ENCODE measurements at places on chromosomes 3 and 15. TPM values are rescaled to one million over a fixed set of nuclear protein-coding genes. Genes with fewer than 3 reads are reported as not detected.

GRCh38 chr15:67922106-67922675, 82.3 kb upstream of the RNU6-1 start:
- no peak for DNase-seq

- no peak for DNase-seq
Measured at GRCh38 chr3:142445816-142446254, 2.0 kb downstream of the XRN1 start.

DNA sequence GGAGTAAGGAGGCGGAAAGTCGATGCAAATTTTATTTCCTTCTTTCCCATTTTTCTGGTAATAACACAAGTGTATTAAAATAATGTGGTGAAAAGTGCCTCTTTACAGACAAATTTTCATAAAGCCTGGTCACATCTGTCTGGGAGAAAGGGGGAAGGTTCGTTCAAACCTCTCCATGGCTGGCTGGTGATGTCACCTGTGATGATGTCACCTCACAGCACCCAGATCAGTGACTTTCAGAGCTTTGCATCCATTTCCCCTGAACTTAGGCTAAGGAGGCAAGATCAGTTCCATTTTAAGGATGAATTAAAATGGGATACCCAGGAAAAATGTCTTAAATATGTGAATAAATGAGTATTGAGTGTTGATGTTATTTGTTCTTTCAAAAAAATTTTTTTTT, 34.1 kb downstream of the ATP10A start:
- DNase-seq, result no peak

DNA sequence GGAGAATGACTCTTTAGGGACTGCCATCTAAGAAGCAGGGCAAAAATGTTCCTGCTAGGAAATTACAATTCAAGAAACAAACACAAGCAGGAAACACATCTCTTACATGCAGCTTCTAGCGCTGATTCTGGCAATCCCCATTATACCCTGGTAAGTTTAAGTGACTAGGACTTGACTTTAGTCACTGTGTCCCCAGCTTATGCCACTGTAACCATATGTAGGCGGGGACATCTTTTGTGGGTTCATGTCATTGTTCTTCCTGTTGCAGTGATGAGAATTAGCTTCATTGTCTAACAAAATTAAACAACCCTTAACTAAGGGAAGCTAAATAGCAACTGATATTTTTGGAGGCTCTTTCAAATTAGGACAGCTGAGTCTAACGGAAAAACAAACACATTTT, 17.9 kb upstream of the FAM81A start:
- no peak for DNase-seq

GRCh38 chr3:138188013-138188730, 1.1 kb downstream of the ARMC8 start:
- peak; percentile 73 for DNase-seq

DNA sequence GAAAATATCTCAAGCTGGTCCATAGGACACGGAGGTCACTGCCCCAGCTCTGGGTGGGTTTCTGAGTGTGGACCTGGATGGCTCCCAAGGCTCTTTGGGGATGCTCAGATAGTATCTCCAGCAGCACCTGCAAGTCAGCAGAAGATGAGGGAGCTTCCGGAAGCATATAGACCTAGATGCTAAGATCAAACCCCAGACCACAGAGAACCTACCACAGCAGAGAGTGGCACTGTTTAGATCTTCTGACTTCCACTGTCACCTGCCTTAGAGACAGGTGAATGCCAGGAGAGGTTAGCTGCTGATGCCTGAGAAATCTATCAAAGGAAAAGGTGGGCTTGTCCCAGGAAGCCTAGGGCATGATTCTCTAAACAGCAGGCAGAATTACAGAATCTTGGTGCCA, 105.7 kb upstream of the TRPM1 start:
- no peak for DNase-seq

- DNase-seq, result no peak
Measured at GRCh38 chr15:94445566-94446160, 214.3 kb downstream of the MCTP2 start.

DNA sequence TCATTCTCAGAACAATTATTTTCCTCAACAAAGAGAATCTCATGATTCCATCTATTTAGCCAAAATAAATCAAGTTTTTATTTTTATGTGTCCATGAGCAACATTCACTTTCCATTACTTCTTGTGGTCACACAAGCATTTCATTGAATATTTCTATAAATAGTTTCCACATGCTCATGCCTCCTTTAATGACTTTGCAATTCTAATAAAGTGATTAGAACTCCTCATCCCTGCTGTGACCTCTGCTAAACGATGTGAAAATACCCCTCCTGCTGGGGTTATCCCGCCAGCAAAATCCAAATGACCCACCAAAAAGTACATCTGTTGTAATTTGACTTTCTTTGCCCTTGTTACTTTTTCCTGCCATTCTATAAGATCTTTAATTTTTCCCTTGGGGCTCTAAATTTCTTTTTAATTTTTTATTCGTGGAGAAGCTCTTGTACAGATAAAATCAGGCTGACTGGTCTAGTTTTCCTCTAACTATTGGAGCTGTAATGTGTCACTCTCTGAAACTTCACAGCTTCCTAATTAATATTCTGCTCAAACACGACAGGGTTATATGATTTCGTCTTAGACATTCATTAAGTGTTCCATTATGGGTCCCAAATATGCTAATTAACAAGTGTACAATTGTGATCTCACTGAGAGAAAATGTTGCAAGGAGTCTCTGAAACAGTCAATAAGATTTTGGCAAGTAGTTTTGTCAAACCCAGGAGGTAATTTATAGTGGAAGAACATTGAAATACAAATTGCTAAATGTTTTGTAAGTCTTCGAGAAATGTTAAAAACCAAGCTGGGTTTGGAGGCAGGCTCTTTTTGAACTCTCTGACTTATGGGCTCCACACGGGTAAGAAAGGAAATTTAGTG, 533.1 kb upstream of the NAALADL2 start:
- no peak for DNase-seq

GRCh38 chr3:41893977-41894376, 67.9 kb downstream of the ULK4 start:
- DNase-seq, result no peak

GRCh38 chr15:81962482-81962881, 83.3 kb downstream of the MEX3B start:
- DNase-seq, result no peak

- no peak for DNase-seq
Measured at GRCh38 chr15:57568299-57568698, 23.4 kb upstream of the MYZAP start.

DNA sequence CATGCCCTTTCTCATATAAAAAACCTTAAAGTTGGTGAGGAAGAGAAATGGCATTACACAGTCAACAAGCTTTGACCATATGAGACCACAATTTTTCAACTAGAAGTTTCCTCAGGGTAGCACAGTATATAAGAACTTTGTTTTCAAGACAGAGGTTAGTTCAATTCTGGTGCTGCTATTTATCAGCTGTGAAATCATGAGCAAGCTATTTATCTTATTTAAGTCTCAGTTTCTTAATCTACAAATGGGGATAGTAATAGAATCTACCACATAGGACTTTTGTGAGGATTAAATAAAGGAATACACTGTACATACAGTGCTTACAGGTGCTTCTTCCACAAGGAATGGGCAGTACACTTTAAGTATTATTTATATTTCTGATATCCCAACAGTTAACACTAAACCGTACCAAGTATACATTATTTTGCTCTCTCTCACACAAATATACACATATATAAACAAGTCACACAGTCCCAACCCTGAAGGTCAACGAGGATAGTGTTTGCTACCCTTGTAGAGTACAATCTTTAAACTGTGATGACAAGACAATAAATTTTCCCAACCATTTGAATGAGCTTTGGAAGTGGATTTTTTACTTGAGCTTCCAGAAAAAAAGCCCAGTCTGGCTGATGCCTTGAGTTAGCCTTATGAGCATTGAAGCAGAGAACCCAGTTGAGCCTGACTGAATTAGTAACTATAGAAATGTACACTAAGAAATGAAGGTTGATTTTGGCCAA, 178.8 kb downstream of the TNIK start:
- no peak for DNase-seq

DNA sequence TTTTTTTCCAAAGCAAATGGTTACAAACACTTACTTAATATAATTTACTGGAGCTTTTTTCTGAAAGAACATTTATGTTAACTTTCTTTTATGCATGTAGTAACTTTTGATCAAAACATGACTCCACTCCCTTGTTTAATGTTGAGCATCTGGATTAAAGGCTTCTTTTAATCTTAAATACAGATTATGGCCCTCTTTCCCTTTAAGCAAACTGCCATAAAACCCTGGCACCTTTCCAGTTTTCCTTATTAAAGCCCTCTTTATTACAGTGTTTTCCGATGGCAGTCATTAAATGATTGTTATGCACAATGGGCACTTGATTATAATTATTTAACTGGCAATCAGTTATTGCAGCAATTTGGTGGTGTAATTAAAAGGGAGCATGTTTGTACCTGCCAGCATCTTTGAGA, 167.0 kb downstream of the VGLL4 start:
- no peak for DNase-seq

GRCh38 chr15:101149864-101150722, 101.8 kb downstream of the CHSY1 start:
- no peak for DNase-seq

DNA sequence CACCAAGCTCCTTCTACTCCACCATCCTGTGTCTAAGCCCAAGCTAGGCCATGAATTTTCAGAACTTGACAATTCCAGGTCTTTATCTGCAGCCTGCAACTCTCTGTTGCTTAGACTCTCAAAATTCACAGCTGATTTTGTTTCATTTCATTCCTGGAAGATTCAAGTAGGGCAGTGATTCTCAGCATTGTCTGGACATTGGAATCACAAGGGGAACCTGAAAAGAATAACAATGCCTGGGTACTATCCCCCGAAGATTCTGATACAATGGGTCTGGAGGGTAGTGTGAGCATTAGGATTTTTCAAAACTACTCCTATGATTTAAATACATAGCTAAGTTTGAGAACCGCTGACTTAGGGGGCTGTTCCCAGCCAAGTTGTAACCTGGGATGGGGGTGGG, 534.7 kb upstream of the IL12A start:
- no peak for DNase-seq

DNA sequence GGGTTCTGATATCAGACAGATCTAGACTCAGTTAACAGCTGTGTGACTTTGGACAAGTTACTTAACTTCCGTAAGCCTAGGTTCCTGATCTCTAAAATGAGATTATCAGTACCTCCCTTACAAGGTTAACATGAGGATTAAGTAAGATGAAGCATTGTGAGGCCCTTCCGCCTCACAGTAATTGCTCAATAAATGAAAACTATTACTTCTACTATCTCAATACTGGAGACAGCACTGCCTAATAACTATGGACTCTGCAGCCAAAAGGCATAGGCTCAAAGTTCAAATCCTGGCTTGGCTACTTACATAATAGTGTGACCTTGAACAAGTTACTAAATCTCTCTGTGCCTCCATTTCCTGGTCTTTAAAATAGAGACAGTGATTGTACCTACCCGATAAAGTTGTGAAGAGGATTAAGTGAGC, 82.0 kb upstream of the ATP11B start:
- DNase-seq, result no peak

GRCh38 chr3:72288955-72289691, 504.2 kb upstream of the PROK2 start:
- DNase-seq, result peak; percentile 92

DNA sequence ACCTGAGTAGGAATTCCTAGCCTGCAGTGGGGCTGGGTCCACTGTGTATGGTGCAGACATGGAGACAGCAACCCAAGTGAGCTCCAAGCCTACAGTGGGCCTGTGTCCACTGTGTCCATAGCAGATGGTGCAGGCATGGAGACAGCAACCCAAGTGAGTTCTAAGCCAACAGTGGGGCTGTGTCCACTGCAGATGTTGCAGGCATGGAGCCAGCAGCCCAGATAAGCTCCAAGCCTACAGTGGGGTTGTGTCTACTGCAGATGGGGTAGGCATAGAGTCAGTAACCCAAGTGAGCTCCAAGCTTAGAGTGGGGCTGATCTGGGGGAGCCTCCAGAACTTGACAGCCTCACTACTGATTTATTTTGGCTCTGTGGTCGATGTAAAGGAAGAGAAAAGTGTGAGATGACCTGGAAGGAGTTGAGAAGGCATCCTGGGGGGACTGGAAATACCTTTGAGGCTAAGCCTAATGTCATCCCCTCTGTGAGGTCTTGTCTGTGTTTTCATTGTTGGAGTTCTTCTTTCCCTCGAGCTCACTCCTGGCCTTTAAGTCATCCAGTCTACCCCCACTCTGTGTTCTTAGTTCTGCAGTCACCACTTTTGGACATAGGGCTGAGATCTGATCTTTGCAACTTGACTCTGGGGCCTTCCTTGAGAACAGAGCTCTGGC, 22.4 kb upstream of the IL16 start:
- no peak for DNase-seq

DNA sequence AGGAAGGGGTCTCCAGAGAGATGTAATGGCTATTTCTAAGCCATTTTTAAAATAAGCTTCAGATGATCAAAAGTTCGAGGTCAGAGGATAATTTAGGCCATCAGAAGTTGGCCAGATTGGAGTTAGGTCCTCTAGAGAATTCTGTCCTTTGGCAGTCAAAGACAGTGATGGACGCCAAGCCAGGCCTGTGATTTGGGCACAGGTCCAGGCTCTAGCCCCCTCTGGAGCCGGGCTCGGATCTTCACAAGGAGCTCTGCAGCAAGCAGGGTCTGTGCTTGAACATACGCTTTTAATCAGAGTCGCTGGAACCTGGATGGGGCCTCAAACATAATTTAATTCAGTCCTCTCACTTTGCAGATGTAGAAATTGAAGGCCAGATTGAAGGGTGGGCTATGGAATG, 151.4 kb upstream of the BCL6 start:
- DNase-seq, result no peak

GRCh38 chr3:13812034-13812471, 67.8 kb downstream of the WNT7A start:
- DNase-seq, result no peak

MME gene
- total RNA-seq, result 3.0 TPM

SMAD6 gene
- 3.2 TPM for total RNA-seq

GOLGA8R gene
- total RNA-seq, result 4.8 TPM

LINGO1 gene
- total RNA-seq, result under 0.01 TPM

CPEB1 gene
- total RNA-seq, result 0.27 TPM

CCDC66 gene
- total RNA-seq, result 10.2 TPM

POLQ gene
- total RNA-seq, result 1.1 TPM

NRG4 gene
- total RNA-seq, result 0.54 TPM

ABHD14A gene
- total RNA-seq, result 28.5 TPM

CLDN16 gene
- not detected for total RNA-seq

All from hematopoietic multipotent progenitor cell (in vitro differentiated cells).